Right hindlimb (tissue), 1 donor: ENCODE measurements at places on chromosomes 3 and 15.

DNA sequence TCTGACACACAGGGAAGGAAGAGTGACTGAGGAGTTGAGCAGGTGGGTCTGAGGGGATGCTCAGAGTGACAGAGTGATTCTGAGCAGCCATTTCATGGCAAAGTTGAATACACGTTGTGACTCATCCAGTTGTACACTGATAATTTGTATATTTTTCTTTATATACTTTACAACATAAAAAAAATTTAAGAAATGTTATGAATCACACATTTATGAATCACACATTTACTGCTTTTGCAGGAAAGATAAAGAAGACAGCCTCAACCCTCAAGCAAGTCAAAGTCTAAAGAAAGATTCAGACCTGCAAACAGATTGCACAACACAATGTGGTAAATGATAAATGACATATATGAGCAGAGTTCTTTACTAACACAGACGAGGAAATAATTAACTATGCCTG lies 21.0 kb upstream of the CHMP2B start:
- no peak for DNase-seq

DNA sequence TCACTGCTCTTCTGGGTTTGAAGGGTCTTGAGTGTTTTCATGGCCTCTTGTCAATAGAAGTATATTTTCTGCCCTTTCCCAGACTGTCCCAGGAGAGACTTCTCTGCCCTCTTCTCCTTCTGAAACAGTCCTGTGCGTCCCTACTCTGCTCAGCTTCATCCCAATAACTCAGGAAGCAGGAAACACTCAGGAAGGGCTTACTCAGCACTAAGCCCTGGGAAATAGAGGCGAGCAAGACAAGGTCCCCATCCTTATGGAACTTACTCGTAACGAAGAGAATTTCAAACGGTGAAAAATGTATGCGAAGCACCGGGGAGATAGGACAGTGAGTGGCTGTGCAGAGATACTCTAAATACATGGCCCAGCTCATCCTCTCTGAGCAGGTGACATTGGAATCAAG lies 52.8 kb upstream of the TFRC start:
- no peak for DNase-seq

DNA sequence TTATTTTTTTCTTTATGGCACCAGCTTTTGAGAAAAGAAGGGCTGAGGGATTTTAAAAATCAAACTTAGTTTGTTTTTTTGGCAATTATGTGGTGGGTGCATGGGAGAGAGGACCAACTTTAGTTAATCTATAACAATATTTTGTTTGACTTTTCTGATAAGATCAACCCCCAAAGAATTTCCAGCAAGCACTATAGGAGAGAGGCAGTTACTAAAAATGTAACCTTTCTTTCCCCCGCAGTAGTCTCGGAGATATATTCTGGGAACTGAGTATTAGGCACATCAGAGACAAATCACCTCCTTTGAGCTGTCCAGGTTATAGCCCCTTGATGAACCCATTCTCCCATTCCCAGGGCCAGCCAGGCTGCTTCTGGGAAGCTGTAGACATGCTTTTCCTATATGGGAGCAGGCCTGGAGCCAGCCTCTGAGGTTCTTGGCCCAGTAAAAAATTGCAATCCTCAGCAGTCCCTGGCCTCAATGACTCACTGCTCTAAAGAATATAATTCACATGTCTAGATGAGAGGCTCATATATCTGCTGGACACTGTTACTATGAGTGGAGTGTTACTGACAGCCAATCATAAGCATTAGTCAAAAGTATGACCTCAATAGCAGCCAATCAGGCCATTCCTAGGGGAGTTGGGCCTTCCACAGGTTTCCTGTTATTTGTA lies 138.3 kb upstream of the AGBL1 start:
- DNase-seq = peak; percentile 86

GRCh38 chr3:197244751-197245150 lies 53.7 kb downstream of the DLG1 start:
- DNase-seq = no peak

- peak; percentile 72 for DNase-seq
These were observed 72.0 kb upstream of the MAP4 start for GRCh38 chr3:48088056-48088748.

- no peak for DNase-seq
These were observed 674 bp downstream of the SERP1 start for GRCh38 chr3:150545419-150546225.

- no peak for DNase-seq
These were observed 189.0 kb upstream of the MCTP2 start for GRCh38 chr15:94042180-94042928.

GRCh38 chr3:149091983-149092382 lies 5.7 kb upstream of the HLTF start:
- no peak for DNase-seq

DNA sequence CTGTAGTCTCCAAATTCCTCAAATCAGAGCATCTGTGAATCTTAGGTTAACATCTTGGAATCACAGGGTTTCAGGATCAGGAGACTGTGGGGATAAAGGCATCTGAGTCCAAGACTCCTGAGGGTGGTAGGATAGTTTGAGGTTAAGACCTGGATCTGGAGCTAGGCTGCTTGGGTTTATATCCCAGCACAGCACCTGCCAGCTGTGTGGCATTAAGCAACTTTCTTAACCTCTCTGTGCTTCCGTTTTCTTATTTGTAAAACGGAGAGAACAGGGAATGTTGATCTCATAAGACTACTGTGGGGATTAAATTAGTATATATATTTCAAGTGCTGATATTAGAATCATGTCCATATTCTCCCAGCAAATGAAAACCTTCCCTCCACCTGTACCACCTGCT lies 33.6 kb downstream of the WNT7A start:
- DNase-seq = no peak

DNA sequence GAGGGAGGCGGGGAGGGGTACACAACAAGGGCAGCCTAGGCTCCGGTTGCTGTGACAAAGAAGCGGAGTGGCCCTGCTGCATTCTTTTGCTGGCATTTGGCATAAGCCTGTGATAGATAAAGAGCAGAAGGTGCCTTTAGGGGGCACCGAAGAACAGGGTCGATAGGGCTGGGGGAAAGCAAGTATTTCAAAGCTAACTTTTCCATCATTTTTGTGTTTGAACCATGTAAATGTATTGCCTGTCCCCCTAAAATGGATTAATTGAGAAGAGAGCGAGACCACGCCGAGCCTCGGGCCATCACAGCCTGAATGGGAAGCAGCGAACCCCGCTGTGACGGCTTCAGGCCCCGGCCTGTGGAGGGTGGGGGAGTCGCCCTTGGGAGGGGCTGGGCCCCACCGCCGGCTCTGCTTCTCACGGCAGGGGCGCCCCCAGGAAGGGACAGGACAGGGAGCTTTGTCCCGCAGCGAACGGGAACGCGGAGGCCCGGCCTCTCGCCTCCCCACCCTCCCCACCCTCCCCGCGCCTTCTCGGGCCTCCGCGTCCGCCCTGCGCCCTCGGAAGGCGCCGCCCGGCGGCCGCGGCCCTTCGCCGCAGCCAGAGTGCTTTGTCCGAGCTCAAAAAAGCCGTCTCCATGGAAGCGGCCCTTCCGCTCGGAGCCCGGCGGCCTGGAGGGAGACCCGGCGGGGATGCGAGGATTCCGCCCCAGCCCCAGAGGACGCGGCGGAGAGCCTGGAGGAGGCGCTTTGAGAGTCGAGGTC lies 32.4 kb upstream of the ALDH1L1 start:
- peak; percentile 65 for DNase-seq

DNA sequence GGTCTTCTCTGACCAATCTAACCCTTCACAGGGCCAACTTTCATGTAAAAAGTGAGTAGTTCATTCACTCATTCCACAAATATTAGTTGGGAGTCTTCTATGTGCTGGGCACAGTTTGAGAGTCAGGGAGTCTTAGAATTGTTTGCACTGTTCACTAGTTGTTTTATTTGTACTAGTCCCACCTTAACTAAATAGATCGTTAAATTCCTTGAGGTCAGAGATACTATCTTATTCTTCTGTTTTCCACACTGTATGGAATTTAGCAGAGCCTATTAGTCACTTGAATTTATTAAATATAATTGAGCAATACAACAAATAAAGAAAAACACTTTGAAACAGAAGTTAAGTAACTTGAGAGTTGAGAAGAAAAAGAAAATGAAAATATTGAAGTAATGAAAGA lies 40.8 kb upstream of the SPTSSB start:
- no peak for DNase-seq

GRCh38 chr3:32616267-32616962 lies 45.8 kb upstream of the DYNC1LI1 start:
- DNase-seq = no peak

GRCh38 chr3:151432616-151433372 lies 28.1 kb downstream of the IGSF10 start:
- no peak for DNase-seq

GRCh38 chr3:187922704-187923416 lies 177.6 kb upstream of the BCL6 start:
- DNase-seq = no peak

DNA sequence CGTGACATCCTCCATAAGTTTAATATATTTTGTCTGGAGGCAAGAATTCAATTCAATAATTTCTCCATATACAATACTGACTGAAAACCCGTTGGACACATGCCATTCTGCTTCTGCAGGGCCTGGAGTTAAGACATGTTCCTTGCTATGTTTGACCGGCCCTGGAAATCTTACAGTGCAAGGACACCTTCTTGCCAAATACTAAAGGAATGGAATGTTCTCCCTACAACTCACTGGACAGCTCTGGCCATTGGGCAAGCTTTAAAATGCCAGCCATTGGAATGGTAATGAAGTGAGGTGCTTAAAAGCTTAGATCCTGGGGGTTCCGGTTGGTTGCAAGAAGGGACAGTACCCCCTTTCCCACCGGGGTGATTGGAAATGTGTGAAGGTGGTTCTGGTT lies 329.8 kb upstream of the PROK2 start:
- no peak for DNase-seq

GRCh38 chr3:140199743-140200142 lies 264.8 kb downstream of the CLSTN2 start:
- no peak for DNase-seq

- no peak for DNase-seq
These were observed 63.3 kb downstream of the WNT5A start for GRCh38 chr3:55423782-55424181.

DNA sequence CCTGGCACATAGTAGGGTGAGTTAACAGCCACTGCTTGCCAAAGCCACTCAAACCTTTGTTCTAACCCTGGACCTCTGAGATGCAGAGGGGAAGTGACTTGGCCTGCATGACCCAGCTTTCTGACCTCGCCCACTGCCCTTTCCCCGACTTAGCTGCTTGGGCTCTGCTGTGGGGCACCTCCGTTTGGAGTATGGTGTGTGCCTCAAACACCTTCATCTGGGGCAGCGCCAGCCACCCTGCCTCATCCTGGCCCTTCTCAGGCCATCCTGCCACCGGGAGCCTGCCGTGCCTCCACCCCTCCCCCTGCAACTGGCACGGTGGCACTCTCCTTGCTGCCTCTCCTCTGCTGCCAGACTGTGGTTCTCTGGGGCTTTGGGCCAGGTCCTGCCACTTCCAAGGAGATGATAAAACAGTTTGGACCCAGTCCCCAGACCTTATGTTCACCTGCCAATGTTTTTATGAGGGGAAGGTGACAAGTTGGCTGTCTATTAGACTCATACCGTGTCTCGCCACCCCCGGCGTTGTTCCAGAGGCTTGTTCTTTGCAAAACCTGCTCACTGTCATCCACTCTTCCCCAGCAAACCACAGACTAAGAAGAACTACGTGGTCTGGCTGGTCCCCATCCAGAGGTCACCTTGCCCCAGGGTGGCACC lies 32.2 kb downstream of the SLC6A6 start:
- DNase-seq = no peak

- no peak for DNase-seq
These were observed 4.2 kb downstream of the ZSCAN2 start for GRCh38 chr15:84604826-84605553.

- no peak for DNase-seq
These were observed 65.1 kb downstream of the MEGF11 start for GRCh38 chr15:66188464-66188863.

GRCh38 chr3:67292356-67293121 lies 294.4 kb downstream of the KBTBD8 start:
- DNase-seq = no peak
